ENCODE measurements at places on chromosomes 2 and 18.

DNA sequence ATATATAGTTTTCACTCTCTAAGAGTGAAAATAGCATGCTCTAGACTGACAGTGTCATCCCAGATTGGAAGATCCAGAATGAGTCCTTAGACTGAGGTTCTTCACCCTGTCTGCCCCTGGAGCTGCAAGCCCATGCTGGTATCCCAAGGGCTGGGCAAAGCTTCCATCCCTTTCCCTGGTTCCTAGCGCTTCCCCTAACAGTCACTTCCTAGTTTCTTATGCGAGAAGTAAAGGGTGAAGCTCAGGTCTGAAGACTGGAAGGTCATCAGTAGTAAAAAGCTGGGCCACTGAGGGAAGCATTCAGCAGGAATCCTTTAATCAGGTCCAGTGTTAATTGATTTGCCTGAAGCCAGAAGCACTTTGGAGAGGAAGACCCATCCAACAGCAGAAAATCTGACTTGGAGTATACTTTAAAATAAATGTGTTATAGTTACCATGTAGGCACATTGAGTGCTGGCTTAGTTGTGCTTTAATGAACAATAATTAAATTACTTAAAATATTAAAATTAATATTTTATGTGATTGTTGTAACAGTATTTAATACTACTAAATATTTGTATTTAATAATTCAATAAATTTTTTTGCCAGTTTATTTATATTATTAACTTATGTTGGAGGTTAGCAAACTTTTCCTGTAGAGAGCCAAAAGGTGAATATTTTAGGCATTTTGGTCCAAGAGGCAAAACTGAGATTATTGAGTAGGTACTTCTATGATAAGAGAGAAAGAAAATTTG, 237.9 kb downstream of the FHOD3 start:
- no peak for DNase-seq

DNA sequence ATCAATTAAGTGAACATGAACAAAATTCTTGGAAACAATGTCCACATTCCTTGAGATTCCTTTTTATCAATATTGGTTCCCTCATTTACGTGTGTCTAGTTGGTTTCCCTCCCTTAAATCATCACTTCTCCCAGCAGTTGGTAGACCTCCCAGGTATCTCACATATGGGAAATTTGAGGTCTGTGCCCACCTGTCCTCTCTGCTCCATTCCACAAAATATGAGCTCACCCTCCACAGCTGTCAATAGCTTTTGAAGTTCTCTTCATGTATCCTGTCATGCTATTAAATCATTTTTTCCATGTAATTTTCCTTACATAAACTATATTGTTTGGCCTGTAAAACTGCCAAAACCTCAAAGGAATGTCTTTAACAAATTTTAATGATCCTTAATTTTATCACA, 992.2 kb upstream of the ACVR2A start:
- no peak for DNase-seq

GRCh38 chr2:43363120-43363519, 136.7 kb upstream of the ZFP36L2 start:
- no peak for DNase-seq

DNA sequence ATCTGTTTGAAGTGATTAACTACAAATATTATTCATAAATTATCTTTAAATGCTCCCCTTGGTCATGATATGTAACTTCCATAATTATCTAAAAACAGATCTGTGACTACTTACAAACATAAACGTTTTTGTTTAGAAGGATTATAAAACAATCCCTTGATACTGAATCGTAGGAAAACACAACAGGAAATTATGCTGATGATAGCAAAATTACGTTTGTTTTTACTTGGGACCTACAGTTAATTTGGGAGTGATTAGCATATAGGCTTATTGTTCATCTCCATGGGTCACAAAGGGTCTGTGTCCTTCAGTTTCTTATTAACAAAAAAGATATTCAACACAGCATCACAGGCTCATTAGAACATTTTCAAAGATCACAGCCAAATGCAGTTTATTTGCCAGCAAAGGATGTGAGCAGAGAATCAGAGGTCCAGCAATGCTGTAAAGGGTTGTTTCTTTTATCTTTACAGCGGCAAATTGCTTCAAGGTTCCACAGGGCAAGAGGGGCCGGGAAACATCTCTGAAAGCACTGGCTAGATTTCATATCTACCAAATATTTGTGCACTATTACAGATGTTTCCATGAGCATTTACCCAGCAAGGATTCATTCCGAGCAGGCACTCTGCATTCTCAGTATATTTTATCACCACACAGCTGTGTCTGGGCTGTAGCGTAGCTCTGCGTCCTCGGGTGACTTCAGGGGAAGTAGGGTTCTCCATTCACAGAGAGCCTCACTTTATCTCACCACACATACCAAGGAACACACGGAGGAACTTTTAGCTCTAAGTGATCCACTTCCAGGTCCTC, 4.1 kb downstream of the CCDC195 start:
- DNase-seq = peak; percentile 28

- peak; percentile 90 for DNase-seq
Observed at GRCh38 chr2:64273524-64274398, 129.5 kb upstream of the PELI1 start.

DNA sequence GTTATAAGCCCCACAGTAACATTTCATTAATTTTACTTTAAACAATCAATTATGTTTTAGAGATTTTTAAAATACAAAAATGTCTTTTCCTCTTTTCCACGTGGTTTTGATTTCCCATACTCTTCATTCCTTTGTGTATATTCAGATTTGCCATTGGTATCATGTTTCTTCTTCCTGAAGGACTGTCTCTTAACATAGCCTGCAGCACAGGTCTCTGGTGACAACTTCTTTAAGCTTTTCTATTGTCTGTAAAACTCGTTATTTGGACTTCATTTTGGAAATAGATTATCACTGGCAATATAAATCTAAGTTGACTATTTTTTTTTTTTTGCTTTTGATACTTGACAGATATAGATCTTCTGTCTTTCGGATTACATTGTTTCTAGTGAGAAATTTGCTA, 115.2 kb upstream of the KLHL29 start:
- peak; percentile 21 for DNase-seq

GRCh38 chr2:30361751-30362394, 85.2 kb upstream of the LCLAT1 start:
- no peak for DNase-seq

DNA sequence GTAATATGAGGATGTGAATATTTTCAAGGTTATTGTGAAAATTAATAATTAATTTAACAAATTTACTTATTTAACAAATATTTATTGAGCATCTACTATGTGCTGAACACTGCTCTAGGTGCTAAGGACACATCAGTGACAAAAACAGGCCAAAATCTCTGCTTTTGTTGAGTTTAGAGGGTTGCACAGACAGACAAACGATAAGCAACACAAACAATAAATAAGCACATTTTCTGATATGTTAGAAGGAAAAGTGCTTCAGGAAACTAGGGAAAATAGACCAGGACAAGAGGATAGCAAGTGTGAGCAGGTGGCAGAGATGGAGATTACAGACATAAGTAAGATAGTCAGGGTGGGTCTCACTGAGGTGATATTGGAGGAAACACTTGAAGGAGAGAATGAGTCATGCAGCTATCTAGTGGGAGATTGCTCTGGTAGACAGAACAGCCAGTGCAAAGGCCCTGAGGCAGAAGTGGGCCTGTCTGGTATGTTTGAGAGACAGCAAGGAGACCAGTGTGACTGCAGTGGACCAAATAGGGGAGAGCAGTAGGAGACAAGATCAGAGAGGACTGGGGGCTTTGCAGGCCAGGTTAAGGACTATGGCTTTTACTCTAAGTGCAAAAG, 38.3 kb downstream of the SFXN5 start:
- no peak for DNase-seq

GRCh38 chr18:3624935-3625741, 175.2 kb downstream of the TGIF1 start:
- DNase-seq = peak; percentile 98

DNA sequence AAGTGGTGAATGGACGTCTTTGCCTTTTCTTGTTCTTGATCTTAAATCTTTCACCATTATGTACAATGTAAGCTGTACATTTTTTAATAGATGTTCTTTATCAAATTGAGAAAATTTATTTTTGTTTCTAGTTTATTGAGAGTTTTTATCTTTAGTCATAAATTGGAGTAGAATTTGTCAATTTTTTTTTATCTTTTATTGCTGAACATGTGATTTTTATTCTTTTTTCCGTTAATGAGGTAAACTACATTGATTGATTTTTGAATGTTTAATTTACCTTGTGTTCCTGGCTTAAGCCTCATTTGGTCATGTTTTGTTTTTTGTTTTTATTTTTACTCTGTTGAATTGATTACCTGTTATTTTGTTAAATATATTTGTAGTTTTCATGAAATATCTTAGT, 19.7 kb downstream of the KIAA1328 start:
- DNase-seq = no peak

DNA sequence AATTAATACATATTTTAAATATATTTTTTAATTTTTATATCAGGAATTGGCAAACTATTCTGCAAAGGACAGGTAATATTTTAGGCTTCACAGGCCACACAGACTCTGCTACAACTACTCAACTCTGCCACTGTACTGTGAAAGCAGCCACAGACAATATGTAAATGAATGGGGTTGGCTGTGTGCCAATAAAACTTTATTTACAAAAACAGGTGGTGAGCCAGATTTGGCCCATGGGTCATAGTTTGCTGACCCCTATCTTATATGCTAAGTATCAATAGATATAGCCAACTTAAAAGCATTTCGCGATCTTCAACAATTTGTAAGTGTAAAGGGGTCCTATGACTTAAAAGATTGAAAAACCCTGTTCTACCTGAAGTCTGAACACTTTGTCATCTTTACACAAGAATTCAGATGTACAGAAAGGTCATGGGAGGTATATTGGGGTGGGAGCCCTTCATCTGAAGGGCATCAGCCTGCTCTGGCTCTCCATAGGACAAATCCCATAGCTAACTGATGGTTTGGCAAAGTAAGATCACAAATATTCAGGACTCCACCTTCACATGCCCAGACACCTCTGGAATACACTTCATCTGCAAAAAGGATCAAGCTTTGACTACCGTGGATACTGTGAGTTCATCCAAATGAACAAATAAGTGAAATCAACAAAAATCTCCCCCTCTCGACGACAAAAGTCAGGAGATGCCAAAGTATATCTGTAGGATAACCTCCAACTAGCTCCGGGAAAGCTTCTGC, 65.9 kb downstream of the C1D start:
- DNase-seq = no peak

DNA sequence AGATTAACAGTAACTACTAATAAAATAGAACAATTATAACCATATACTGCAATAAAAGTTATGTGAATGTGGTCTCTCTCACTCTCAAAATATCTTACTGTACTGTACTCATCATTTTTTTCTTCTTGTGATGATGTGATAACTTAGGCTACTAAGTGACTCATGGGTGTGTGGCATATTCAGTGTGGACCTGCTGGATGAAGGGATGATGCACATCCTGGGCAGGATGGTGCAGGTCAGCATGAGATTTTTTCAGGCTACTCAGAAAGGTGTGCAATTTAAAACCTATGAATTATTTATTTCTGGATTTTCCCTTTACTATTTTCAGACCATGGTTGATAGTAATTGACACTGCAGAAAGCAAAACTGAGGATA, 90.7 kb downstream of the NCKAP5 start:
- DNase-seq = peak; percentile 31

- peak; percentile 27 for DNase-seq
Observed at GRCh38 chr2:32357318-32358110, 691 bp downstream of the BIRC6 start.

DNA sequence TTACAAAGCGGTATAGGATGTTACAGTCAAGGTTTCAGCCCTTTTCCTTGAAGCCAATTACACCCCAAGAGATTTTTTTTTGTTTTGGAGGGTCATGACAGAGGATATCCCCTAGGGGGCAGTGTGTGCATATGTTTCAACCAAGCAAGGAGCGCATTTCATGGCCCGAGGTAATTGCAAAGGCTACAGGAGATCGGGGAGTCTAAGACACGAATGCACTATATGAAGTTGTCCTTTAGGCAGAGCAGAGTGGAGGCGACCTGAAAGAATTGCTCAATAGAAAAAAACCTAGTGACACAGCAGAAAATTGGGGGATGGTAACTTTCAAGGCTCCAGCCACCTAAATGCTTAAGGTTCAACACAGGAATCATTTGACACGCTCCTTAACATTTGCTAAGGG, 219.8 kb upstream of the PARD3B start:
- peak; percentile 73 for DNase-seq

DNA sequence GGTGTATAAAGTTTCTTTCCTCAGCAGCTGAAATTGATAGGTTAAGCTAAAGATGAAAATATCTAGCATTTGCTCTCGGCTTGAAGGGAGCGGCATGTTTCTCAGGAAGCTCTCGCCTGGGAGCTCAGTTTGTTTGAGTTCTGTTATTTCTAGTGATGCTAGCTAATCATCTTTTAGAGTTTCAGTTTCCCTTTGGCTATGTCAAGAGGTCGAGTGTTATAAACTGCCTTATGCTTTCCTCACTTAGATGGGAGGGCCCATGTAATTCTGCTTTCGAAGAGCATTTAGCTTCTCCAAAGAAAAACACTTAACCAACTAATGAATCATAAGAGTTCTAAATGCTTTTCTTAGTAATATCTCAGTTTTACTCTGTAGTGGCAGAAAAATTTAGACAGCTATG, 33.6 kb downstream of the PLCL1 start:
- DNase-seq = peak; percentile 18

GRCh38 chr2:24898122-24899109, 21.6 kb downstream of the ADCY3 start:
- no peak for DNase-seq

DNA sequence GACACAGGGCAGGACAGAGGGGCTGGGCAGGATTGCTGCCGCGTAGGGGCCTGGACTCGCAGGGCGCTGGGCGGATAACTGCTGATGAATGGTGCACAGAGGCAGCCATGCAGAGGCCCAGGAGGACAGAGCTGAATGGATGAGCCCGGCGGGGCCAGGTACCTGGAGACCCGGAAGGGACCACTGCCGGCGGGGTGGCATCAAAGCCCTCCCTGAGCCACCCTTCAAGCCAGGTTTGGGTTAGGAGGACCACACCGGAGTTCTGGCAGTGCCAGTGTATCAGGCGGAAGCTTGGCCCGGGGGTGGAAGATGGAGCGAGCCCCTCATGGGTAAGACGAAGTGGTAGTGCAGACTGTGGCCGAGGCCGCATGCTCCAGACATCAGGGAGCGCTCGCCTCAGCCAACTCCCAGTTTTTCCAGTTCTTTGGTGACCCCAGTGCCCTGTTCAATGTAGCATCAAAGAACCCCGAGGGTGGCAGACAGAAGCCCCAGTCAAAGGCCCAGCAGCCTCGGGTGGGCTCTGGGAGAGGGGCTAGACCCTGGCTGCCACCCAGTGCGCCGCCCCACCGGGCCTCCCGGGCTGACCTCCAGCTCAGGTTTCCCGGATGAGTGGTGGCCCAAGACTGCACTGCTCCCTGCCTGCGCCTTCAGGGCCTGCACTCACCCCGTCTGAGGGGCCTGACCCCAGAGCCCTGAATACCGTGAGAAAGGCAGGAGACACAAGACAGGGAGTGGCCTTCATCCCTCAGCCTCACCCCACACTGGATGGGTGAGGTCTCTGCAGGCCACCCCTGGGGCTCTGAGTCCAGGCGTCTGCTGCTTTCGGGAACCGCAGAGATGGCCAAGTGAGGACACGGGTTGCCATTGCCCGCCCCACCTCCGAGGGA, 50.9 kb downstream of the ACAA2 start:
- no peak for DNase-seq

- DNase-seq = no peak
Observed at GRCh38 chr2:143815082-143815481, 685.9 kb downstream of the ARHGAP15 start.
